CD4-positive, alpha-beta T cell treated with Interleukin-4 for 1 hour (primary cell): ENCODE measurements at places on chromosomes 2 and 18.
A peak's percentile ranks its signal among the peaks of the same experiment; 100 is the strongest.

GRCh38 chr18:74380916-74381315 is 65.3 kb downstream of the C18orf63 start:
- DNase-seq: no peak

DNA sequence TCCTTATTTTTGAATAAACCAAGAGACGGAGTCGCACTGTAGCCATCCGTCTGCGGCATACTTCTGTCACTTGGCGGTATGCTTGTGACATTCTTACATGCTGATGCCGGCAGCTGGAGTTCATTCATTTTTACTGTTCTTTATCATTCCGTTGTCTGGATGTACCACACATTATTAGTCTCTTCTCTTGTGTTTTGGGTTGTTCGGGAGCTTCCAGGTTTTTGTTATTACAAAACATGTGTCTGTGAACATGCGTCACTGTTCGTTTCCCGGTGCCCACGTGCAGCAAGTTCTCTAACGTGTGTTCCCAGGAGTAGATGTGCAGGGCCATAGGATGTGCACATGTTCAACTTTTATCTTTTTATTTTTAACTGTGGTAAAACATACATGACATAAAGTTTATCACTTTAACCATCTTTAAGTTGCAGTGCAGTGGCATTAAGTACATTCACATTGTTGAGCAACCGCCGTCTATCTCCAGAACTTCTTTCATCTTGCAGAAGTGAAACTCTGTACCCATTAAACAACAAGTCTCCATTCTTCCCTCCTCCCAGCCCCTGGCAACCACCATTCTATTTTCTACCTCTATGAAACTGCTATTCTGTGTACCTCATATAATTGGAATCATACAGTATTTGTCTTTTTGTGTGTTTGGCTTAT is 40.1 kb downstream of the MTCL1 start:
- DNase-seq: no peak

DNA sequence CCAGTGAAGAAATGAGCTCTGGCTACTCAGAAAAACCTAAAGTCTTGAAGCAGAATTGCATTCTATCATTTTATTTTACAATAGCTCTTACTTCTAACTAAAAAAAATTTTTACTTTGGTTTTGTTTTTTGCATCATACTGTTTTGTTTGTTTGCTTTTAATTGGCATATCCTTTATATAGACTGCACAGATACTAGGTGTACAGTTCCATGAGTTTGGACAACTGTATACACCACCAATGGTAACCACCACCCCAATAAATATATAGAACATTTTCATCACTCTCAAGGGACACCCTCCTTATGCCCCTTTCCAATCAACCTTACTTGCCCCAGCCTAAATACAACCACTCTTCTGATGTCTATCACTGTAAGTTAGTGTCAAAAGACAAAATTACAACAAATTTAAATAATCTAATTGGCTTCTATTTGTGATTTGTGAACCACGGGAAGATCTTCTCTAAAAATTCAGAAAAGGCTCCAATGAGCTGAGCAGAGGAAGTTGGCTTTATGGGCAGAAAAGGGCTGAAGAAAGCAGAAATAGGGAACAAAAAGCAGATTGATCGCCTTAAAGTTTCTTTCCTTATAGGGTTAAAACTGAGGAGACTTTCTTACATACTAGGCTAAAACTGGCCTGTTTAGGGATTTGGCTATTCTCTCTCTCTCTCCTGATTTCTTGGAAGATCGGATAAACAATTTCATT is 22.2 kb upstream of the SOS1 start:
- no peak for DNase-seq

GRCh38 chr2:120494446-120494845 is 148.5 kb downstream of the INHBB start:
- no peak for DNase-seq

- peak; percentile 19 for DNase-seq
Observed at GRCh38 chr2:159133797-159134196, 152.7 kb downstream of the WDSUB1 start.

GRCh38 chr2:151640087-151640486 is 94.2 kb downstream of the NEB start:
- no peak for DNase-seq

DNA sequence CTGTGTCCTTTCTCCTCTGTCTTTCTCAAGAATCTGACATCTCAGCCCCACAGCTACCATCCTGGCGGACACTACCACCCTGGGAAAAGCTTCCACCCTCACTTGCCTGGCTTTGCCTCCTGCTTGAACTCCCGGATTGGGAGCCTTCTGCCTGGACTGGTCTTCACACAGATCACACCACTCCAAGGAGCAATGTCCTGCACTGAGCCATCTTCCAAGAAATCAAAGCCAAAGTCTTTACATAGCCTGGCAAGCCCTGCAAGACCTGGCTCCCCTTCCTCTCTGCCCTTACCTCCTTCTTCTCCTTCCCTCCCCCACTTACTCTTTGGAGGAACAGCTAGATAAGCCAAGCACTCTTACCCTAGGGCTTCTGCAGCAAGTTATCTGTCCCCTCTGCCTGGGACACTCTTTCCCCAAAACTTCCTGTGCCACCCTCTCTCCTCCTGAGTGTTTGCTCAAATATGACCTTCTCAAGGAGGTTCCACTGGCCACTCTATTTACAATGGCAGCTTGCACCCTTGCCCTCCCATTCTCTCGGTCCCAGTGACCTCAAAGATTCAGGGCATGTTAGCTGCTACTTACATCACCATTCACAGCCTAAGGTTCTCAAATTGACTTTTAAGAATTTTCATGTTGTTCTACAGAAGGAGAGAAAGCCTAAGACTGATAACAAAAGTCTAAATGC is 9.7 kb downstream of the ATP8B1 start:
- DNase-seq: no peak

GRCh38 chr2:205129531-205129930 is 552.8 kb upstream of the NRP2 start:
- DNase-seq: peak; percentile 2

- DNase-seq: no peak
Observed at GRCh38 chr18:22185273-22185672, 15.9 kb downstream of the GATA6 start.

GRCh38 chr2:138997856-138998517 is 217.8 kb upstream of the NXPH2 start:
- DNase-seq: no peak

DNA sequence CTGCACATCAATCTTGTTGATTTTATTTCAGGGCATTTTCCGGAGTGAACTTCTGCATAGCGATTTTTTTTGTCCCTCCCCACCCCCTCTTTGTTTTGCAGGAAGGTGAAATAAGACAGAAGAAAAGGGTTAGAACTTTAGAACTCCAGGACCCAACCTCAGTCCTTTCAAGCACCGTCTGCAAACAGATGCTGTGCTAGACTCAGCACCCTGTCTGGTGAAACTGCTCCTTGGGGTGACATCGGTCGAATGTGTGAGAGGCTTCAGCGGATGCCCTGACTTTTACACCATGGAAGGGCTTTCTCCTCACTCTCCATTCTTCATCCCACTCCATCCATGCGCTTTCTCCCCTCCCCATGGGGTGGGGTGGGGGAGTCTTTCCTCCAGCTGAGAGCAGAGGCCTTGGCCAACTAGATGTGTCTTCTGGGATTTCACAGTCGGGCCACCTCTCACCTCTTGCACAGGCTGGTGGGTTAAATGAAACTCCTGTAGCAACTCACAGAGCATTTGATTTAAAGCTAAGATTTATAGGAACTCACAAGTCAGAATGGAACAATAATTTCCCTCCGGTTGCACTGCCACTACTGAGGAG is 43.3 kb upstream of the EDAR start:
- no peak for DNase-seq

- no peak for DNase-seq
Observed at GRCh38 chr2:100043891-100044255, 98.5 kb downstream of the AFF3 start.

- DNase-seq: no peak
Observed at GRCh38 chr2:16487686-16488085, 177.9 kb downstream of the CYRIA start.

GRCh38 chr2:32711908-32712501 is 84.2 kb downstream of the TTC27 start:
- no peak for DNase-seq

- no peak for DNase-seq
Observed at GRCh38 chr2:172969166-172969565, 106.5 kb upstream of the MAP3K20 start.

- peak; percentile 62 for DNase-seq
Observed at GRCh38 chr2:96527286-96528005, 9.1 kb upstream of the ARID5A start.

DNA sequence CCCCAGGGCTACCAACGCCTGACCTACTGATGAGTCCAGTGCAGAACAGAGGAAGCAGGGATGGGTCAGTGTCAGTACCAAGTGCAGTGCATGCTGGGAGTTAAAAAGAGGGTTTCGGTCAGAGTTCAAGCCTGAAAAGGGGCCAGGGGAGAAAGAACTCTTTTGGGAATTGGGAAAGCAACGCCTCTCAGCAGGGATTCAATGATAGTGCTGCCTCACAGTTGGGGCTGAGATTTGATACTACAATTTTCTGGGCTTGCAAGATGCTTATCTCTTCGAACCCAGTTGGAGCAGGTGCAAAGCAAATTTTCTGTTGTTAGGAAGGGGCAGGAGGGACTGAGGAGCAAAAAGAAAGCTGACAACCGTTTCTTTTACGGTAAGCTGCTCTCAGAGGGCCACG is 82.6 kb downstream of the CERKL start:
- no peak for DNase-seq

GRCh38 chr2:172664766-172665165 is 70.9 kb upstream of the RAPGEF4 start:
- no peak for DNase-seq

- DNase-seq: no peak
Observed at GRCh38 chr2:181588546-181588945, 68.4 kb downstream of the CERKL start.

DNA sequence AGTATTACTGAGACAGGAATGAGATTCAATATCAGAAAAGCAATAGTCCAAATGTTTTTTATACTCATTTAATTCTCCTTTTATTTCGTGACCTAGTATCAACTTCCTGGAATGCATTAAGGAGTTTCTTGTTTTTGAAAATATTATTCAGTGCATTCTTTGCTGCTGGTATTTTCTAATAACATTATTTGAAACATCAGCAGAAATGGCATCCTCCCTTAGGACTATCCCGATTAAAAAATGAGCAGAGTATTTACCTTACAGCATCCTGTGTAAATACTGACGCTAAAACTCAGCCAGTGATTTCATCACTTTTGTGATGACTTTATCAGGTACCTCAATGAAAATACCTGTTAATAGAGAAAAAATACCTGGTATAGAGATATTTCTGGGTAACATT is 16.3 kb downstream of the COL4A3 start:
- no peak for DNase-seq

DNA sequence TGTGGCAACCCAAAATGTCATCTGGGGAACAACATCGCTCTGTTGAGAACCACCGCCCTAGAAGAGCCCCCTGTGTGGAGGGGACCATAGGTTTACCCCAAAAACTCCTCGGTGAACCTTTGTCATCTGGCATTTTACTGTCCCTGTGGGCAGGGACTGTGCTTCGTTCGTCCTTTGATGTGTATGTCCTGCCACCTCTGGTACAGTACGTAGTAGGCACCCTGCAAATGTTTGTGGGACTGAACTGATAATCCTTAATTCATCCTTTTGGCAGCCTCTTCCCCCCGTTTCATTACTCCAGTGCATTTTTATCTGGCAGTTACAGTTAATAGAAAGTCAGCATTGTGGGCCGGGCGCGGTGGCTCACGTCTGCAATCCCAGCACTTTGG is 728 bp downstream of the NAPG start:
- DNase-seq: no peak

DNA sequence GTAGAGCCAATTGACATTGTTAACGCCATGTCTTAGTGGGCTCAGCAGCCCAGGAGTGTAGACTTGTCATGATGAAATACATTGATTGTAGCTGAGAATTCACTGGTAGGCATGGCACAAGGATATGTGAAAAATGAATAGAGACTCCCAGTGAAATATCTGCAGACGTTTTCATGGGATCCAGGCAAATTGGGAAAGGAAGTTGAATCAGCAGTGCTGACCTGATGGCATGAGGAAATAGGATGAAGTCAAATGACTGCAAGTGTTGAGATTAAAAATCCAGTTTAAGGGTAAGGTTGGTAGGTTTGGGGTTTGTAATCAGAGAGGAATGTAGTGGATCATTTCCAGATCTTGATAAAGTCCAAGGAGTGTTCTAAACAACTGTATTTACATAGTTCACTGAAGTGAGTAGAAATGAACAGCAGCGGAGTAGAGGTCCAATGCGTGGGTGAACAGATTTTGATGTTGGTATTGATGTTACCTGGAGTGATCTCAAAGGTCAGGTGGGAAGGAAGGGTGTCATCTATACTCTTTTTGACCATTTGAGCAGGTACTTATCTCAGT is 24.6 kb downstream of the INSIG2 start:
- no peak for DNase-seq

DNA sequence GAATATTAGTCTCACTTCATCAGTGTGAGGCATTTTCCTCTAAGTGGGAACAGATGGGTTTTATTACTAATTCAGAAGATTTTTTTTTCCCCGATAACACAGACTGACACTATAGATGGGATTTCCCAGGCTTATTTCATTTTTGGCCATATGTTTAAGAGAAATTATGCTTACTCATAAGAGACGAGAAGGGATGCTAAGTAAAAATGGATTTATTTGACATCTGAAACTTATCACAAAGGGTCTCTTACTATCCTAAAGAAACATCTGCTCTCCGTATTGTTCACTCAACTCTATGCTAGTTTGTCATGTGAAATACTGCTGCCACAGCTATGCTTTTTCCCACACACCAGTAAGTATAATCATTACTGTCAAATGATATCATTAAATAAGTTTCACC is 1476.3 kb downstream of the LRP1B start:
- DNase-seq: no peak

- DNase-seq: no peak
Observed at GRCh38 chr2:119229716-119230115, 6.1 kb downstream of the STEAP3 start.

DNA sequence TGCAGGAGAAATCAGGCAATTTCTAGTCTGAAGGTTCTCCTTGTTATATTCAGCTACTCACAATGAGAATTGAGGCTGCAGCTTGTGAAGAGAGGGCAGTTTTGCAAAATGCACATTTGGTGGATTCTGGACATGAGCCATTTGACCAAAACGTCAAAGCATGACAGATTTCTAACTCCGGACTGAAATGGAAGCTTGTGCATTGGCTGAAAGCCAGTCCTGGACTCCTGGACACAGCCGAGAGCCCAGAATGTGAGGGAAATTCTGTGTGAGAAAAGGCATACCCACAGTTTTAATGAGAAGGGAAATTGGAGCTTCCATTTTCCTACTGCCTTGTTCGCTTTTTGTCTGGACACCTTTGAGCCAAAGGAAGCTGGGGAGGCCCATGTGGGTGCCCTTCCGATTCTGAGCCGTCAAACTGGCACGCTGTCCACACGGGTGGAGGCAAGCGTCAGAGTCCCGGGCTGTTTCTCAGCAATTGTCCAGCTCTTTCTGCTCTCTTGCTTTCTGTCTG is 23.7 kb upstream of the ROCK2 start:
- DNase-seq: no peak

DNA sequence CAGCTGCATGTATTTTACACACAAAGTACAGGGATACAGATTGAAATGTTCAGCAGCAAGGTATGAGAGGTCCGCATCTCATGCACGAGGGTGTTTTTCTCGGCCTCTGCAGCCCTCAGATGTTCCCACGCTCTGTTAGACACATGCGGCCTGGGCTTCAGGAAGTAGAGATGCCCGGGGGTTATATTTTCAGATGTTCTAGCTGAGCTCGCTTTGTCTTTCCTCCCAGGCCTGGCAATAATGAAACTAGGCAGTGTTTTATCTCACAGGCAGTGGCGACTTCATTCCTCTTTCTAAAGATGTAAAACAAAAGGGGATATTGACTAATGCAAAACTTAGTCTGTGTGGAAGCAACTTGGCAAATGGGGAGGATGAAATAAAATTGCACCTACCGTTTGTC is 190.7 kb downstream of the GBX2 start:
- no peak for DNase-seq
